ENCODE measurements at places on chromosomes 4 and X.

- no peak for DNase-seq
These were observed 280.6 kb downstream of the PPP1R2C start for GRCh38 chrX:42497356-42497755.

DNA sequence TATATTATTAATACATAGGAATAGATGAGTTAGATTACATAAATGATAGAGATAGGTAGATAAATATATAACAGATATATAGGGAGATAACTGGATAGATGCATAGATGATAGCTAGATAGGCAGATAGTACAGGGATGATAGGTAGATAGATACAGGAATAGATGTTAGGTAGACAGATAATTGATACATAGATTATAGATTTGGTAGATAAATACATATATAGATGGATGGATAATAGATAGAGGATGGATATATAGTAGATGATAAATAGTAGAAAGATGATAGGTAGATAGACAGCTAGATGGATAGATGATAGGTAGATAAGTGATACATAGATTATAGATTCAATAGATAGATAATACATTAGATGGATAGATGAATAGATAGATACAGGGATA lies 283.6 kb downstream of the SHOX start:
- no peak for DNase-seq

GRCh38 chr4:150974750-150975149 lies 40.3 kb downstream of the LRBA start:
- no peak for DNase-seq

DNA sequence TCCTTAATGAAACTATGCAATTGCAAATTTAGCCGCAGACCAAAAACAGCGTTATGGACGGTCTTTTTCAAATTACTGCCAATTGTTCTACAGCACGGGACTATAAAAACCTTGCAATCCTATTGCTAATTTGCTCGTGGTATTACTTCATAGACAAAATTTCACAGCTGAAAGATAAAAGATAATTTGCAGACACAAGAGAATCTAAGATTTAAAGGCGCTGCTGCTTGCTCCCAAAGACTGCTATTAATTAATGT lies 1.4 kb upstream of the CAMK2D start:
- DNase-seq: no peak

DNA sequence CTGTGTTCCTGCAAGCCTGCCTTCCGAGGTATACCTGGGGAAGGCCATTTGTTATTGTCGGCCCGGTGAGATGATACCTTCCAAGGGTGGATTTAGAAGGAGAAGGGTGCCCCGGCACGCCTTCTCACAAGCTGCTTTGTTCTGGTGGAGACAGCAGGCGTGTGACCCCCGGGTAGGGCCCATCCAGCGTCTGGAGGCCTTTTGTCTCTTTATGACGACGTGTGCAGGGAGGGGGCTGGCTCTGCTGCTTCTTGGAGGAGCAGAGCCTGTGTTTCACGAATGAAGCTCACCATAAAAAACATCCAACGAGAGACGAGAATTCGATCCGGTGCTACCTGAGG lies 45.3 kb downstream of the SHOX start:
- no peak for DNase-seq

DNA sequence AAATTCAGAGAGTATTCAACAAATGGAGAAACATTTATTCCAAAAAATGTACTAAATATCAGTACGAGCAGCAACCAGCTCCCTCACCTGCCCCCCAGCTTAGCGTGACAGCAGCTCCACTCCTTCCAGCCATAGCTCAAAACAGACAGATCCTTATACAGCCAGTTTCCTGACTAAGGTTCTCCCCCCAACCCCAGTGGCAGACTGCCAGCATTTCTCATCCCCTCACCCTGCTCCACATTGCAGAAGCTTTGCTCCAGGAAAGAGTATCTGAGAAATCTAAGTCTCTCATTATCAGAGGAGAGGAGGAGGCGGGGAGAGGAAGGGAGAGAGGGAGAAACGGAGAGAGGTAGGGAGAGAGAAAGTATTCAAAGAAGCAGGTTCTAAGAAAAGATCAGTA lies 53.3 kb upstream of the PASD1 start:
- no peak for DNase-seq

DNA sequence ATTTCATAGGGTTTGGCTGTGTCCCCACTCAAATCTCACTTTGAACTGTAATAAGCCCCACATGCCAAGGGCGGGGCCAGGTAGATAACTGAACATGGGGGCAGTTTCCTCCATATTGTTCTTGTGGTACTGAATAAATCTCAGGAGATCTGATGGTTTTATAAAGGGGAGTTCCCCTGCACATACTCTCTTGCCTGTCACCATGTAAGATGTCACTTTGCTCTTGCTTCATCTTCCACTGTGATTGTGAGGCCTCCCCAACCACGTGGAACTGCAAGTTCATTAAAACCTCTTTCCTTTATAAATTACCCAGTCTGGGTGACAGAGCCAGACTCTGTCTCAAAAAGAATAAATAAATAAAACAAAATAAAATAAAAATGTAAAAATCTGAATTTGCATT lies 95.9 kb downstream of the PDS5A start:
- DNase-seq: no peak

DNA sequence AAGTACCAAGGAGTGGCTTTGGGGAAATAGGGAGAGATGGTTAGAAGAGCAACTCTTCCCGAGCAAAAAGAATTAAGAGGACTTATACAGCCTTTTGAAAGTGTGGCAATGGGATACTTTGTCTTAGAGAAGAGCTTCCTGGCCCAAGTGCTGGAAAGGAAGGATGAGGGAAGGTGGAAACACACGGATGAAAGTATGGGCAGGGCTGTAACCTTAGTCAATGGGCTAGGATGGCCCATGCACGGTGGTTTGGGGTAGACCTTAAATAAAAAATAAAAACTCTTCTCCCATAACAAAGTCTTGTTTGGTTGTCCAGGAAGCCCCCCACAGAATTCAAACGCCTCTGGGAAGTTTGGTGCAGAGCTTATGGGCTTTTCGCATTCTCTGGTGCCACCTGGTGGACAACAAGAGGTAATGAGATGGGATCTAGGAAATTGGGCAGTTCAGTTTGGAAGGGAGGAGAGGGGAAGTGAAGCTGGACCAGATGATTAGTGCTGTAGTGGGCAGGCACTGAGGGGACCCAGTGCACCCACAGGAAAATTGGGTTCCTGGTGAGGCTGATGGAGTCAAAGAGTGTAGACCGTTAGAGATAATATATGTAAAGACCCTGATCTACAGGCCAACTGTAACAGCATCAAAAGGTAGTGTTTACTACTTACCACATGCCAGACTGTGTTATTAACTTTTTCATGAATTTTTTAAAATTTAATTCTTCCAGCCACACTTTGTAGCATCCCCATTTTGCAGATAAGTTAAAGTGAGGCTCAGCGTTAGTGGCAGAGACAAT lies 13.8 kb upstream of the ENOX2 start:
- DNase-seq: no peak

- no peak for DNase-seq
These were observed 1668.7 kb upstream of the PCDH7 start for GRCh38 chr4:29051381-29051965.

DNA sequence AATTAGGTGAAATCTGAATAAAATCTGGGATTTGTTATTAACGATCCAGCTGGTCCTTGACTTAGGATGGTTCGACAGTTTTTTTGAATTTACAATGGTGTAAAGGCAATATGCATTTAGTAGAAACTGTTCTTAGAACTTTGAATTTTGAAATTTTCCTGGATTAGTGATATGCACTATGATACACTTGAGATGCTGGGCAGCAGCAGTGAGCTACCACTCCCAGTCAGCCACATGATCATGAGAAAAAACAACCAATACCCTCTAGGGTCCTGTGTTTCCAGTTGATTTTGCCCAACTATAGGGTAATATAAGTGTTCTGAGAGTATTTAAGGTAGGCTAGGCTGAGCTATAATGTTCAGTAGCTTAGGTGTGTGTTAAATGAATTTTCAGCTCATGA lies 303.7 kb downstream of the GPAT3 start:
- no peak for DNase-seq

- no peak for DNase-seq
These were observed 598.4 kb upstream of the GNPDA2 start for GRCh38 chr4:45324455-45325417.

DNA sequence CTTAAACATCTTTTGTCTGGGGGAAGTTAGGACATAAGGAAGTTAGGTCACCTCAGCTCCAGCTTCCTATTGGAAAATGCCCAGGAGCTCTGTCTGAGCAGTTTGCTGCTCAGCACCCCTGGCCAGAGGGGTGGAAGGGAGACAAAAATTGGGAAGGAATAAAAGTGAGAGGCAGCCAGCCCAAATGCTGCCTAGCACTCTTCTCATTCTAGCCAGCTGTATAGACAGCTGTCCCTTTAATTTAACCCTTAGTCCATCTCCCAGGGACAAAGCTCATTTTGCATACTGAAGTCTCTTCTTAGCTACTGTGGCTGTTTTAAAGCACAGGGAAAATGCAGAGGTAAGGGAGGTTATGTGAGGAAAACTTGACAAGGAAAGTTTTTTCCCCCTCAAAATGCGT lies 89.5 kb upstream of the CITED1 start:
- no peak for DNase-seq

- DNase-seq: no peak
These were observed 826.2 kb upstream of the TENM3 start for GRCh38 chr4:181416966-181417365.

DNA sequence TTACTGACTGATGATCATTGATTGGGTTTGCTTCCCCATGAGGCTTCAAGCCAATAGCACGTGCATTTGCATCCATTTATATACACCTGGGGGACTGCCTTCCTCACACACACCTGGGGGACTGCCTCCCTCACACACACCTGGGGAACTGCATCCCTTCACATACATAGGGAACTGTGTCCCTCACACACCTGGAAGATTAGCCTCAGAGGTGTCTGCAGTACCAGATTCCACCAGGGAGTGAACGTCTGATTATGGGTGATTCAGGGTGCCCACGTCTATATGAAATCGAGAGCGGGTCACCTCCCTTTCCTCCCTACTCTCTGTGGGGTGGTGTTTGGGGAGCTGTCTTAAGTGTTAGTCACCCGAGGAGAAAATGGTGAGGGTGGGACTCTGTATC lies 16.9 kb downstream of the CD99 start:
- no peak for DNase-seq

GRCh38 chrX:23656091-23656490 lies 11.2 kb upstream of the PRDX4 start:
- no peak for DNase-seq

DNA sequence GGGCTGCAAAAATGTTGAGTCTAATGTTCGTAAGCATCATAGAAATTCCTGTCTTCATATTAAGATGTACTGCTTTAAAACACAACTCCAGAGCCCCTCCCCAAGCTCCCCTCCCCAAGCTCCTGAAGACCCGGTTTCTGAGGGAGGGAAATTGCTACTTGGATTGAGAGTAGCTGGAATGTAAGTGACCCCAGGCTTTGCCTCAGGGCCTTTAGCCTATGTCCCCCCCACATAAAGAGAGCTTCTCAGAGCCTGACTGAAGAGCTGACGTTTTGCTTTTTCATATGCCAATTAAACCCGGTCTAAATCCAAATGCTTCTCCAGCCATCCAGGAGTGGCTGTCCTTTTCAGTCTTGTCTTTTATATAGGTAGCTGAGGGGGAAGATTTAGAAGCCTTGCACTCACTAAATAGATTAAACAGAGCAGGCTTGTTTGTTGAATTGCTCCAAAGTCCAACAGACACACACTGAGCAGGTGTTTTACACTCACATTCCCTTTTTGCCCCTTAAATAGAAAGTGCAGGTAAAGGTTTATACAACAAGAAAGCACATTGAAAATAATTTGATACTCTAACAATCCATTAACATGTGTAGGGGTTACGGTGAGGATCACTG lies 19.6 kb downstream of the ARX start:
- DNase-seq: no peak

GRCh38 chrX:153446636-153446936 lies 730 bp upstream of the TREX2 start:
- no peak for DNase-seq

DNA sequence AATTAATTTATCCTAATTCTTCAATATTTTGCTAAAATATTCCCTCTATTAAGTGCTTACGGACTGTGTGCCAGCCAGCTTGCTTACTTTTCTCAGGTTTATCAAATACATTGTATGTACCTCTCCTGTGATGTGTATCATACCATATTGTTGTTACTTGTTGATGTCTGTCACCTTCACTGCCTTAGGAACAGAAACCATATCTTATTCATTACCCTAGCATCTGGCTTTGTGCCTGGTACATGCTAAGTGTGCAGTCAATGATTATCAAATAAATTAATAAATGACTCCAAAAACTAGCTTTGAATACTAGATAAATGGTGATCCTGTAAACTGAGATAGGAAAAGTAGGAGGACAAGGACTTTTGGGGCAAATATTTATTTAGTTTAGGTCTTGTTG lies 6.9 kb downstream of the CLCN3 start:
- DNase-seq: no peak

DNA sequence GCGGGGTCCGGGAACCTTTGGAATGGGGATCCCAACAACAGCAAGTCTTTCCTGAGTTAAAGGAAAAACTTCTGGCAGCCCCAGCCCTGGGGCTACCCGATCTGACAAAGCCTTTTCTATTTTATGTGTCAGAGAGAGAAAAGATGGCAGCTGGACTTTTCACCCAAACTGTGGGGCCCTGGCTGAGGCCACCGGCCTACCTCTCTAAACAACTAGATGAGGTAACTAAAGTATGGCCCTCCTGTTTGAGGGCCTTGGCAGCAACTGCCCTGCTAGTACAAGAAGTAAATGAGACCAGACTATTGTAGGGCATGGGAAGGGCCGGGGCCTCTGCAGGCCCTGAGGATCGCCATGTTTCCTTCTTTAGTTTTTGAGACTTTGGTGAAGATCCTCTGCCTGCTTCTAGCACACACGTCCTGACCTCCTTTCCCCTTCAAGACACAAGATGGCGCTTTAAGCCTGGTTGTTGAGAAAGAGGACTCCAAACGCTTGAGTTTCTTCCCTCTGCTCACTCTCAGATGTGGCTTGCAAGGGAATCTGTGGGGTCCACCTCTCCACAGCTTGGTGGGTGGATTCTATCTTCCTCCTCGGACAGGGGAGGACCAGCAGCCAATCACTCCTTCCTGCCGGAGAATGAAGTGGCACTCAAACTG lies 18.5 kb upstream of the DRD5 start:
- no peak for DNase-seq

DNA sequence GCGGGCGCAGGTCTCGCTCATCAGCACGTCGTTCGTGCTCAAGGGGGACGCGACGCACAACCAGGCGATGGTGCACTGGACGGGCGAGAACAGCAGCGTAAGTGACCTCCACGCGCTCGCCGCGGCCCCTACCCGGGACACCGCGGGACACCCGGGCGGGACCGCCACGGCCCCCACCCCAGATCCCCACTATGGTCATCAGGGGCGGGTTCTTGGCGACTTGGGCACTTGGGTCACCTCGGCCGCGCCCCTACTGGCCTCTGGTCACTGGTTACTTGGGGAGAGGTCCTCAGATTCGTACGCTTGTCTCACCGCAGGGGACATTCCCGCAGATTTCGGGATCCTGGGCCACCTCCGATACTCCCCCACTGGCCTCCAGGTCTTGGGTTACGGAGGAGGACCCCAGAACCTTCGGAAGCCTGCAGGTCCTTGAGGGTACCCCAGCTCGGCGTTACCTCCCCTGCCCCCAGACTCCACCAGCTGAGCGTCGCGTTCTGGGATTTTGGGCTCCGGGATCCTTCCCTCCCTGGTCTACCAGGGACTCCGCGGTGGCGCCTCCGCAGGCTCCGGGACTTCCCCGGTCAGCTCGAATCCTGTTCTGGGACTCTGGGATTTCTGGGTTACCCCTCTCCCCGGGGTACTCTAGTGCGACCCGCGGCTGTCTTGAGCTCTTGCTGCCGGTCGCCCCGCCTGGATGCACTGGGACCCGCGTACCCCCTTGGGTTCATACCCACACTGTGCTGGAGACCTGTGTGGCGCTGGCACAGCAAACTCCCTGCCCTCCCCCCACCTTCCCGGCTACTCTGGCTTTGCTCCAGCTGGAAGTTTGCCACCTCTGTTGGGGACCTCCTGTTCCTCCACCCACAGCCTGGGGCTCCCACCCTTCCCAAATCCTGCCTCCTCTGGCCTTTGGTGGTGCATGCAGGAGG lies 956 bp downstream of the SORCS2 start:
- no peak for DNase-seq
